ENCODE measurements at places on chromosomes 2 and 18.

DNA sequence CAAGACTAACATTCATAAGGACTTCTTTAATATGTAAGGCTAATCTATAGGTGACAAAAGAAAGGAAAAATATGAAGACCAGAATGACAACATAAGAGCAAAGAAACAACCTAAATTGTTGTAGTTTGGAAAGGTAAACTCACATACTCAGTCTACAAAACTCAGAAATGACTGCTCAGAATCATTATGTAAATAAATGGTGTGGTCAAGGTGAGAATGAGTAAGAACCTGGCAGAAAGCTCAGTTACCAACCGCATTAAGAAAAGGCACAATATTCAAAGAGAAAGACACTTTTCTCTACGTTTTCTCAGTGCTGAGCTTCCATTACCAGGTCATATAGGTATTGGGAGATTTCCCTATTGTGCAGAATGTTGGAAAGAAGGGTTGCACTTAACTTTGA lies 15.8 kb downstream of the ATF2 start:
- DNase-seq = no peak

DNA sequence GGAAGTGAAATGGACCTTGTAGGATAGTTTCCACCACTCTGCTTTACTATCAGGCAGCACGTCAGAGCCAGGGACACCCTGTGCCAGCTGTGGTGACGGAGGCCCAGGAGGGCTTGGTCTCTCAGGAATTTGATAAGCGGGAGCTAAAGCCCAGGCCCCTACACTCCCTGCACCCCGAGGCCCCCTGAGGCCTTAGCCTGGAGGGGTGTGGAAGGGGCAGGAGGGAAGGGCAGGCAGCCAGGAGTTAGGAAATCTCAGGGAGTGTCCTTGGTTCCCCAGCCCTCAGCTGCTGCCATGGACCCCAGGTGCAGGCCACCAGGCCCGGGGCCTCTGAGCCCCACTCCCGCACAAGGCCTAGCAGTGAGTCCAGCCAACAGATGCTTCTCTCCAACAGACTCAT lies 38.2 kb downstream of the PDIA6 start:
- DNase-seq = peak; percentile 59

GRCh38 chr2:96893289-96894150 lies 23.6 kb upstream of the SEMA4C start:
- DNase-seq = no peak

GRCh38 chr2:172177996-172178395 lies 75.3 kb upstream of the DLX2 start:
- DNase-seq = no peak

DNA sequence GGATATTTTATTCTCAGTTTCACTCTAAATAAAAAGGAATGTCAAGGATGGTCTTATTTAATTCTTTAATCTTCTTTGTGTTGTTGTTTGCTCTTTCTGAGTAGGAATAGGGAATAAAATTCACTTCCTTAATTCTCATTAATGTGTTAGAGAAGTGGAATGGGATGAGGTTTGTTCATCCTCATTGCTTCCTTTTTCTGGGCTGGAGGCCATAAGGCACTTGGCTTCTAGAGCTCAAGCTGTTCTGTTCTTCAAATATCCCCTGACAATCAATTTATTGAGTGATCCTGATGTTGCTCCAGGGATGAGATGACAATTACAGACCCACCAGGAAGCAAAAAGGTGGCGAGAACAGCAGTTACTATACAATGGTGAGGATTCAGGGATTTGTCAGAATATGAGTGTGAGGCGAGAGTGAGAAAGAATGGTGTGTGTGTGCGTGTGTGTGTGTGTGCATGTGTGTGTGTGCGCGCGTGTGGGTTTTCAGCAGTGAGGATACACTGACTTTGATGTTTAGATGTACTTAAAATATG lies 557.6 kb upstream of the FANCL start:
- no peak for DNase-seq

DNA sequence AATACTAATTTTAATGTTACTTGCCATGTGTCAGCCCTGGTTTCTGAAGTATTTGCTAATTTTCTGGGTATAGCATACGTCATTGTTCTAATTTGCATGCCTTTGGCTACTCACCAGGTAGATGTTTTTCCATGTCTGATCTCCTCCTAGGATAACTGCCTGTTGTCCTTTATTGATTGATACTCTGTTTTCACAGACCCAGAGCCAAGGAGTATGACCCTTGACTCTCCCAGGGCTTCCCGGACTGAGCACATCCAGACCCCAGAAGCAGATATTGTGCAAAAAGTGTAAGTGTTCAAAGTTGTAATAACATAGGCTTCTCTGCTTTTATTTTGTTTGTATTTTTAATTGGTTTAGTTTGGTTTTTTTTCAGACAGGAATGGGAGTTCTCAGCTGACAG lies 53.8 kb downstream of the SUMO1 start:
- DNase-seq = no peak

DNA sequence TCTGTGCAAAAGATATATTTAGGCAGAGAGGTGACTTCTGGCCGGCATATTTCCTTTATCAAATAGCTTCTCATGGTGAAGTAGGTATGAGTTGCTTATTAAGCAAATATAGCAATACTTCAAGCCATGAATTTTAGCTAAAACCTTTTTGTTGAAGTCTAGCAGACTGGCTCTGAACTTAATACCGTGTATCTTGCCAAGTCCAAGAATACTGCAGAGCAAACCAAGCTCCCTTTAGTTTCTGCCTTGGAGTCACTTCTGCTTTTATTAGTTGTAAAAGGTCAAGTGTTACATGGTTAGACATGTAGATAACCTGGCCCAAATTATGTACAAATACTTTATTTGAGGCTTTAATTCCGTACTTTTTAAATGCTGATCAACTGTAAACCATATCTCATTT lies 627.6 kb upstream of the PKDCC start:
- no peak for DNase-seq

GRCh38 chr2:236936446-236936940 lies 149.2 kb upstream of the COPS8 start:
- DNase-seq = no peak

DNA sequence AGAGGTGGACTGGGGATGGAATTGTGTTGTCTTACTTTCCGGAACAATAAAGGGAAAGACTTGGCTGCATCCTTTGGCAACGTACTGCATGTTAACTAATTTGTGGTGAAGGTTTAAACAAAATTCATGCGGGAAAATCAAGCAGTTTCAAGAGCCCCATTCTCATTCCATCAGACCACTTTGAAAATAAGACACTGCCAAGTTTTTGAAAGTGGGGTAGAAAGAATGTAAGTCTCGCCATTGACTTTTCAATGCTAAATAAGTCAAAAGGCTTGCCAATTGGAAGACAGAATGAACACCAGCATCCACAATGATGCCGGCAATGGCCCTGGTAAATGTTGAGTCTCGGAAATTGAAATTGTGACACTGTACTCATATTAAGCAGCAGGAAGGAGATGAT lies 322.0 kb downstream of the RND3 start:
- DNase-seq = no peak

GRCh38 chr2:205193125-205193835 lies 489.0 kb upstream of the NRP2 start:
- no peak for DNase-seq

- no peak for DNase-seq
Measured at GRCh38 chr2:197328461-197328860, 17.9 kb upstream of the ANKRD44 start.

DNA sequence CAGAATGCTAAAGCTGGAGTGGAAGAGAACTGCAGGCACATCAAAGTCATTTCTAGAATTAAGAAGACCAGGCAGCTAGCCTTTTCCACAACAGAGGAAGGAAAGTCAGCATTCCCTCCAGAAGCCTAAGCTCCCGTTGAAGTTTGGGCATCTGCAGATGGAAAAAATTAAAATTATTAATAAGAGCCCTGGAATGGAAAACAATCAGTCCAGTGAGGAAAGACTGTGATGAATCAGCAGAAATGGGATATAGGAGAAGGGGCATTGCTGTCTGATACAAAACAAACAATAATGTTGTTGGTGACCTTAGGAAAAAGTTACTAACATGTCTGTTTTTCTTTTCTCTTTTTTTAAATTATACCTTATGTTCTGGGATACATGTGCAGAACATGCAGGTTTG lies 450.7 kb upstream of the SLC14A2 start:
- DNase-seq = no peak

DNA sequence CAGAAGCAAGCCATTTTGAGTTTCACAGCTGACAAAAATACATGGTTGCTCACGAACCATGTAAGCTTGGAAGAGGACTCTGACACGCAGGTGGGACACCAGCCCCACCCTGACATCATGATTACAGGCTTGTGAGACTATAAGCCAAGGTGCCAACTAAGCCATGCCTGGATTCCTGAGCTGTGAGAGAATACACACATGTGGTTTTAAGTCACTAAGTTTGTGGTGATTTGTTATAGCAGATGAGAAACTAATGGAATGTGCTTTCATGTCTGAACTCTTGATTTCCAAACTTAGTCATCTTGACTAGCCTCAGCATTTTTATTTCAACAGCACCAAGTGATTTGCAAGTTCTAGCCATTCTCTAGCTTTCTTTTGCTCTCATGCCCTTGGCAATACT lies 676.1 kb upstream of the CELF4 start:
- no peak for DNase-seq

Data from mesenteric fat pad (tissue), 1 donor.